Suprapubic skin (tissue), 4 donors: ENCODE measurements at places on chromosomes 12 and 14.

GRCh38 chr12:14408208-14408607 lies 42.7 kb downstream of the ATF7IP start:
- no peak for DNase-seq

- no peak for DNase-seq
These were observed 220.6 kb upstream of the RGS6 start for GRCh38 chr14:71711619-71712018.

GRCh38 chr12:30537228-30537627 lies 158.4 kb downstream of the IPO8 start:
- no peak for DNase-seq

GRCh38 chr12:41327096-41327895 lies 139.2 kb downstream of the PDZRN4 start:
- no peak for DNase-seq

- no peak for DNase-seq
These were observed 51.6 kb upstream of the VRK1 start for GRCh38 chr14:96745500-96746051.
